ENCODE measurements at places on chromosomes 1 and 21.
A peak's percentile ranks its signal among the peaks of the same experiment; 100 is the strongest.

GRCh38 chr1:58932859-58933598 lies 149.2 kb upstream of the JUN start:
- peak; percentile 80 for DNase-seq

DNA sequence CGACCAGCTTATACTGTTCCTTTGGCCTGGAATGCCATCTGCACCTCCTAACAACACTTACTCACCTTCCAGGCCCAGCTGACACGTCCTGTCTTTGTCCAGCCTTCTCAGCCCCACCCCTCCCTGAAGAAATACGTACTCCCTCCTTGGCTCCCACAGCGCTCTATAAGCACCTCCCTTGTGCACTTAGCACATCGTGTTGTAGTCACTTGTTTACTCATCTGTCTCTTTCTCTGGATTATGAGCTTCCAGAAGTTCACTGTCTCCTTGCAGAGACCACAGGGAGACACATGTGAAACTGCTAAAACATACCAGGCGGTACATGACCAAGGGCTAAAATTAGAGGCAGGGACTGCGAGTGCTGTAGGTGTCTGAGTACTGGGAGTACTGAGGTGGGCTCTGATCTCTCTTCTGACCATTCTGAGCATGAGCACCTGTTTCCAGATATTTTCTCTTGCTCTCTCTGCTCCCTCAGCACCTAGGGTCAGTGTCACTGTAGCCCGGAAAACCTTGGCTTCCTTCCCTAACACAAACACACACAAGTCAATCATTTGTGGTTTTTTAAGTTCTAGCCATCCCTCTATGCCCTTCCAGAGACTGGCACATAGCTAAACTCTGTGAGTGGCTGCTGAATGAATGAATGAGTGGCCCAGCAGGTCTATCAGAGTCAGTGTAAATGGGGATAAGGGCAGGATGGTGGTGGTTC lies 5.1 kb downstream of the DCST1 start:
- no peak for DNase-seq

DNA sequence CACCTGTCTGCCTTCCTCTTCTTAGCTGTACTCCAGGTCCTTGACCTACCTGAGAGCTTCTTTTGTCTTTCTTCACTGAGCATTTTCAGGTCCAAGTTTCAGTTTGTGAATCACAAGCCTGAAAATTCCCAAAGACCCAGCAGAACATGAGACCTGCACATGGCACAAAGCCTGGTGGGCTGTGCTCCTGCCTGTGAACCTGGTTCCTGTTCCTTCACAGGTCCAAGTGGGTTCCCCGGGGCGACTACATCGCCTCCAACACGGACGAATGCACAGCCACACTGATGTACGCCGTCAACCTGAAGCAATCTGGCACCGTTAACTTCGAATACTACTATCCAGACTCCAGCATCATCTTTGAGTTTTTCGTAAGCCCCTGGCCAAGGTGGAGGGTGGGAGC lies 42.1 kb upstream of the SARS1 start:
- no peak for DNase-seq

GRCh38 chr1:226625832-226626576 lies 77.4 kb downstream of the STUM start:
- no peak for DNase-seq

DNA sequence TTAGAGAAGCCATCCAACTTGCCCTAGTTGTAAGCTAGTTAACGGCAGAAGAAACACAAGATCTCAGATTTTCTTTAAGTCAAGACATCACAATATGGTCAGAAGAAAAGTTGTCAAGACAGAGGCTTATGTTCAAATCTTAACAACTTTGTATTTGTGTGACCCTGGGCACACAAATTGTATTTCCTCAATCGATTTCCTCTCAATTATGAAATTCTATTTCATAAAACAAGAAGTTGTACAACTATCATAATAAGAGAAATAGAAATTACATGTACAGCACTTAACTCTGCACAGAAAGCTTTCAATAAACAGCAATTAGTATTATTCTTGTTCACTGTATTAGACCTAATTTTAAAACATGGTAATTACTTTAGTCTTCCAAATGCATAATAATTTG lies 62.9 kb upstream of the SDC3 start:
- DNase-seq = no peak

GRCh38 chr21:46181436-46181835 lies 2.8 kb downstream of the SPATC1L start:
- no peak for DNase-seq

DNA sequence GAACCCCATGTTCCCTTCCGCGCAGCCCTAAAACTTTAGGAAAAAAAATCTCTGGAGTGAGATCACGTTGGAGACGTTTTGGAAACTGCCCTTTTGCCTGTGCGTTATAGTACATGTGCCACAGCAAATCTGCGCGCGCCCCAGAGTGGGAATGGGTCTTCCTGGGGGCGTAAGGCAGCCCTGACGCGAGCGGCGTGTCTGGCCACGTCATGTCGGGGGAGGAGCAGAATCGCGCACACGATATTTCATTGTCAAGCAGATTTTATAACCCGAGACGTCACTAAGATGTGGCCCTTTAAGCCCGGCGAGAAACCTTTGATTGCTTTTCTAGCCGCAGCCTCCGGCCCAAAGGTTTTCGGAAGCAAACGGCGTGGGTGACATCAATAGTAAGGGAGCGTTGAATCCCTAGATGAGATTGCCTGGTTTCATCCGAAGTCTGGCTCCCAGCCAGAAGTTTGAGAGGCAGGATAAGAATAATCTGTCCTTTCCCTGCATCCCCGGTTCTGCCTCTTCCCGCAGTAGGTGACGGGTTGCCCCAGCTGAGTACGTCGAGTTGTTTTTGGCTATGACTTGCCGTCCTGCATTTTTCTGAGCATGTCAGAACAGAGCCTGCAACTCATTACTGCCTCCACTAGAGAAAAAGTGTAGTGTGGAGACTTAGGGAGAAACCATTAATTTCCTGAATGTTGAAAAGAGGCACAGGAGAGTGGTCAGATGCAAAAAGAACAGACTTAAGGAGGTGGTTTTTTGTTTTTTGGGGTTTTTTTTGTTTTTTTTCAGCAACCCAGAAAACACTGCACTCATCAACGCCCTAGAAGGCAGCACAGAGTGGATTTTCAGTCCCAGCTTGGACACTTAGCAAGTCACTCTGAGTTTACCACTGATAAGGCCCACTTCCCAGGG lies 817 bp upstream of the PMVK start:
- DNase-seq = peak; percentile 70

DNA sequence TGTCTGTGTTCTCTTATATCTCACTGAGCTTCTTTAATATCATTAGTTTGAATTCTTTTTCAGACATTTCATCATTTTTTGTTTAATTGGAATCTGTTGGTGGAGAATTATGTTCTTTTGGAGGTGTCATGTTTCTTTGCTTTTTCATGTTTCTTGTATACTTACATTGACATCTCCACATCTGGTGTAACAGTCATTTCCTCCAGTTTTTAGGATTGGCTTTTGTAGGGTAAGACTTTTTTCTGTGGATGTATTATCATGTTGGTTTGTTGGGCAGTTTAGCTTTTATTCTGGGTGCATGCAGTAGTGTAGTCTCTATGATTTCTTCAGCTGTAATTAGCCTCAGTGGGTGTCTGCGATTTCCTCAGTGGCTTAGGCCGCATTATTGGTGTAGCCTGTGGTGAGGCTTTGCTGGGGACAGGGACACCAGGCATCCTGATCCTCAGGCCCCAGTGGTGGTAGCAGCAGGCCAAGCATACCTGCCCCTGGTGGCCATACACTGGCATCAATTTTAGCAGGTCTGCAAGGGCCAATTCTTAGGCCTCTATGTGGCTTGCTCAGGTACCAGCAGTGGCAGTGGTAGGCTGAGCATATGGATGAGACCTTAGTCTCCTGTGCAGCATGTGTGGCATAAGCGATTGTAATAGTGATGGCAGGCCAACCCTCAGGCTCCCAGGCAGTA lies 77.6 kb upstream of the SAMD13 start:
- no peak for DNase-seq

- no peak for DNase-seq
These were observed 28.4 kb downstream of the CHML start for GRCh38 chr1:241611736-241612135.

GRCh38 chr21:41016472-41016871 lies 151.5 kb upstream of the BACE2 start:
- no peak for DNase-seq

- no peak for DNase-seq
These were observed 282.8 kb downstream of the ZNF648 start for GRCh38 chr1:181778640-181779260.

- no peak for DNase-seq
These were observed 38.2 kb upstream of the PKP1 start for GRCh38 chr1:201245082-201245481.

DNA sequence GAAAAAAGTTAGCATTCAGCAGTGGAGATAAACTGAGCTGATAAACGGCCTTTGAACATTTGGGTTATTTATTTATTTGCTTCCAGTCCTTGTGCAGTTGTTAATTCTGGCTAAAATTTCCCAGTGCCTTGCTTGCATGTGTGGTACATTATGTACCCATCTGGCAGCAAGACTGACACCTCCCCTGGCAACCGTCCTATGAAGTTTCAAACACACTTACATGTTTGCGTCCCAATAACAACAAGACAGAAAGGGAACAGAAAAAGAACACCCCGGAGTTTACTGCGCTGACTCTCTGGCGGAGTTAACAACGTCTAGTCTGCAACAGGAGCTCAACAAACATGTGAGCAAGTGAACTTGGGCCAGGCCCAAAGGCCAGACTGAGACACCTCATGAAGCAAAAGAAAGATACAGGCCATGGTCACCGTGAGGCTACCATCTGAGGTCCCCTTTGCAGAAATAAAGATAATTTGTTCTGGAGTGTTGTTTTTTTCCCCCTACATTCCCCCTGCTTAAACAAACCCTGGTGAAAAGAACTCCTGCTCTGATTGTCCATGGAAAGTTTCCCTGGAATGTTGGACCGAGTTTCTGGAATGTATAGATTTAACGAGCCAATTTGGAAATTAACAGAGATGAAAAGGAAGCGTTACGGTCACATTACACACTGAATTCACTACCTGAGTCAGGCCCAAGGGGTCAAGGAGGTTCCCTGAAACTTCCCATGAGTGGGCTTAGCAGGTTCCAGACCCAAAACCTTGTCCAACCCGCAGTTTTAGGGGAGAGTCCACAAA lies 33.4 kb downstream of the TRABD2B start:
- no peak for DNase-seq

GRCh38 chr21:45539796-45540600 lies 2.2 kb downstream of the SLC19A1 start:
- no peak for DNase-seq

GRCh38 chr1:167107456-167107855 lies 13.6 kb downstream of the STYXL2 start:
- no peak for DNase-seq

All from kidney epithelial cell (primary cell).